Panc1 (cell line): ENCODE measurements at places on chromosomes 3 and 15. TPM values are rescaled to one million over a fixed set of nuclear protein-coding genes. Genes with fewer than 3 reads are reported as not detected.
A peak's percentile ranks its signal among the peaks of the same experiment; 100 is the strongest.

SNTN gene
- total RNA-seq = not detected

FBXO40 gene
- not detected for total RNA-seq

GPR87 gene
- not detected for total RNA-seq

SLC6A11 gene
- total RNA-seq = not detected

C15orf62 gene
- total RNA-seq = 0.33 TPM

P2RY12 gene
- not detected for total RNA-seq

GOLGA8M gene
- total RNA-seq = 0.87 TPM

CLDN1 gene
- 30.9 TPM for total RNA-seq

GRCh38 chr3:23668430-23668904 is 137.3 kb upstream of the UBE2E1 start:
- H3K27ac ChIP-seq = peak overlapping the region; percentile 96
- no peaks in the 10 kb centered on the region for H3K27me3 ChIP-seq
- H3K4me3 ChIP-seq = peak overlapping the region; percentile 13
- DNase-seq = peak; percentile 82
- peaks cover 44% of the 10 kb centered on the region for H3K4me1 ChIP-seq

- H3K4me3 ChIP-seq = no peak overlapping the region
- H3K4me1 ChIP-seq = no peaks in the 10 kb centered on the region
- no peaks in the 10 kb centered on the region for H3K27me3 ChIP-seq
- DNase-seq = no peak
- H3K27ac ChIP-seq = no peak overlapping the region
These were observed 51.5 kb downstream of the TIMP4 start for GRCh38 chr3:12107071-12107713.

- DNase-seq = no peak
- no peaks in the 10 kb centered on the region for H3K4me1 ChIP-seq
- H3K27ac ChIP-seq = no peak overlapping the region
- H3K36me3 ChIP-seq = no peaks in the 10 kb centered on the region
These were observed 215.9 kb downstream of the GBE1 start for GRCh38 chr3:81545572-81545971.

- DNase-seq = no peak
- H3K4me3 ChIP-seq = no peak overlapping the region
- no peaks in the 10 kb centered on the region for H3K4me1 ChIP-seq
These were observed 474.7 kb upstream of the SUCLG2 start for GRCh38 chr3:68129065-68129464.

- no peak overlapping the region for H3K27ac ChIP-seq
- no peak for DNase-seq
- no peaks in the 10 kb centered on the region for H3K4me1 ChIP-seq
These were observed 10.8 kb downstream of the RAD54L2 start for GRCh38 chr3:51549311-51549710.

GRCh38 chr3:117226932-117227331 is 517.4 kb downstream of the TUSC7 start:
- no peak for DNase-seq
- no peak overlapping the region for H3K27ac ChIP-seq
- no peak overlapping the region for H3K4me3 ChIP-seq
- no peaks in the 10 kb centered on the region for H3K36me3 ChIP-seq

DNA sequence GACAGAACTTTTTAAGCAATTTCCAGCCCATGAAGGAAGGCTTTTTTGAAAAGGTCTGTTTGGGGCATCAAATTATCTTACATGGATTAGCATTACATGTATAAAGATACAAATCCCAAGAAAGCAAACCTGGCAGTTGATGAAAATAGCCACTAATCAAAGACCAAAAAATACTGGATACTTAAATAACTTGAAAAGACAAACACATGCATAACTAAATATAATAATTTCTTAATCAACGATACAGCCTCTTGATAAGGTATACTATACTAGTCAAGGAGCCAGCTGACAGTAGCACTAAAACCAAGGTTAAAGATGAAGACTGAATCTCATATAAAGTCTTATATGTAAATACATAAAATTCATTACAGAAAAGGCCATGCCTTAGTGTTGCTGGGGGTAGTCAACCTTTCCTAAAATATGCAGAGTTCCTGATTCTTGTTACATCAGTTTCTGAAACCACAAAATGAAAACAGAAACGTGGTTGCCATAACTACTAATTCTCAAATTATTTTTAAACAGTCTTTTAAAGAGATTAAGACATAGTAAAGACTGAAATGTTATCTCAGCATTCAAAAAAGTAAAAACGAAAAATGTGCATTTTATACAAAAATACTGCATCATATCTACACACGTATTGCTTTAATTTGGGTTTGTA is 2.0 kb downstream of the ANKRD28 start:
- H3K36me3 ChIP-seq = peaks cover 4% of the 10 kb centered on the region; the same call in 1 of the 2 replicates
- no peaks in the 10 kb centered on the region for H3K27me3 ChIP-seq
- peak overlapping the region; percentile 98 for H3K27ac ChIP-seq

GRCh38 chr3:61954097-61954540 is 392.7 kb downstream of the PTPRG start:
- no peak for DNase-seq
- no peaks in the 10 kb centered on the region for H3K36me3 ChIP-seq
- no peaks in the 10 kb centered on the region for H3K27me3 ChIP-seq
- no peak overlapping the region for H3K27ac ChIP-seq
- no peak overlapping the region for H3K4me3 ChIP-seq
- H3K4me1 ChIP-seq = no peaks in the 10 kb centered on the region

DNA sequence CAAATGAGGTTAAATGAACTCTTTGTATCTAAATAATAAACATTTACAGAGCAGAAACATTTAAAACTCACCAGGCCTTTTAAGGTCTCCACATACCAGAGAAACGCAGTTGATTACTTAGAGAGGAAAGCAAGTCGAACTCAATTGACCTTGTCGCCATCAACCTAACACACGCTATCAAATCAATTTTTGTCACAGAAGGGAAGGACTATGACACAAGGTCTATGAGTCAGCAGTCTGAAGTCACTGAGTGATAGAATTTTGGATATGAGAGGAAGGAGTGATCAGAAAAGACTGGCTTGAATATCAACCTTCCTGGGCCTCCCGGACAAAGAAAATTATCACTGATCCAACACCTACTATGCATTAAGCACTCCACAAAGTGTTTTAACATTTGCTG is 514.4 kb upstream of the ZNF385D start:
- no peaks in the 10 kb centered on the region for H3K36me3 ChIP-seq
- no peaks in the 10 kb centered on the region for H3K4me1 ChIP-seq
- H3K27ac ChIP-seq = no peak overlapping the region

DNA sequence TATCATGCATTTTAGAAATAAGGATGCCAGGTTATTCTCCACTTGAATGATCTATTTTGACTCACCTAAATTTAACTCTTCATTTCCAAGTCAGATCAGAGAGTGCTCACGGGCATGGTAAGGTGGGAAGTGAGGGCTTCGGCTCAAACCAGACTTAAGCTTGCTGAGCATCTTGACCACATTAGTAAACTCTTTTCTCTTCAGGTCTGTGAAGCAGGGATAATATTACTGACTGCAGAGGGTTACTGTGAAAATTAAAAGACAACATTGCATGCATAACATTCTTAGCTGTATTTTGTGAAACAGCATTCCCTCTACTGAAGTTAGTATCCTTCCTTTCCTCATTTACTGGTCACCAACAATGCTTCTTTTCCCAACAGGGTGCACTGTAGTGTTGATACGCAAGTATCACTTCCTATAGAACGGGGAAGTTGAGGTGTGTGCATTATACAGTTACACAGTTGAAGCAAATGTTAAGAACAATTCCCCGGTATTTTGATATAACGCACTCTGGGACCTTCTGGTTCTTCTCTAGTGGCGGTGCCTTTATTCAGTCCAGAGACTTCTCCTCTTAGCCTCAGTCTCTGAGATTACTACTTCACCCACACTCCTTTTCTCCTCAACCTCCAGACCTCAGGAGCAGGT is 74.1 kb upstream of the MNS1 start:
- H3K27ac ChIP-seq = no peak overlapping the region
- H3K27me3 ChIP-seq = no peaks in the 10 kb centered on the region

DNA sequence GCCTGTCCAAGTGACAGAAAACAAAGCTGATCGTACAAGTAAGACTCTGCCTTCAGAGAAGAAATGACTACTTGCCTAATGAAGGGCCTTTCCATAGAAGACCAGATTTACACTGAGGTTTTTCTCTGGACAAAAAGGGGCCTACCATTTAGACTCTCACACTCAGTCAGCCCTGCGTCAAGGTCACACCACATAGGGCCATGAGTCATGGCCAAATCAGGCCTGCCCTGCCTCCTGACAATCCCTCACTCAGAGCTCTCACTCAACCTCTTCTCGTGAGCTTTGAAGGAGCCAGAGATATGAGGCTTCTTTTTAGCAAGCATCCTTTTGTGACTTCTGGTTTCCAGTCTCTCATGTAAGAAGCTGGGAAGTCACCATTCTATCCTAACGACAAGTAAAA is 68.1 kb upstream of the NMNAT3 start:
- no peaks in the 10 kb centered on the region for H3K4me1 ChIP-seq
- no peak for DNase-seq
- H3K4me3 ChIP-seq = no peak overlapping the region
- no peak overlapping the region for H3K27ac ChIP-seq
- no peaks in the 10 kb centered on the region for H3K36me3 ChIP-seq

DNA sequence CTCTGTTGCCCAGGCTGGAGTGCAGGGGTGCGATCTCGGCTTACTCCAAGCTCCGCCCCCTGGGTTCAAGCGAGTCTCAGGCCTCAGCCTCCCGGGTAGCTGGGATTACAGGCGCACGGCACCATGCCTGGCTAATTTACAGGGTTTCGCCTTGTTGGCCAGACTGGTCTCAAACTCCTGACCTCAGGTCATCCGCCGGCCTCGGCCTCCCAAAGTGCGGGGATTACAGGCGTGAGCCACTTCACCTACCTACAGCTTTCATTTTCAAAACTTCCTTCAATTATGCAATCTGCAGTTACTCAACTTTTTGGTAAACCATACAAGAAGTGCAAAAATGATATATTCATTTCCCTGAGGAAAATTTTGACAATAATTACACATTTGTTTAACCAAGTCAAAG is 14.0 kb downstream of the NANOGP8 start:
- H3K27ac ChIP-seq = no peak overlapping the region
- no peaks in the 10 kb centered on the region for H3K36me3 ChIP-seq
- H3K27me3 ChIP-seq = no peaks in the 10 kb centered on the region
- H3K4me3 ChIP-seq = no peak overlapping the region

DNA sequence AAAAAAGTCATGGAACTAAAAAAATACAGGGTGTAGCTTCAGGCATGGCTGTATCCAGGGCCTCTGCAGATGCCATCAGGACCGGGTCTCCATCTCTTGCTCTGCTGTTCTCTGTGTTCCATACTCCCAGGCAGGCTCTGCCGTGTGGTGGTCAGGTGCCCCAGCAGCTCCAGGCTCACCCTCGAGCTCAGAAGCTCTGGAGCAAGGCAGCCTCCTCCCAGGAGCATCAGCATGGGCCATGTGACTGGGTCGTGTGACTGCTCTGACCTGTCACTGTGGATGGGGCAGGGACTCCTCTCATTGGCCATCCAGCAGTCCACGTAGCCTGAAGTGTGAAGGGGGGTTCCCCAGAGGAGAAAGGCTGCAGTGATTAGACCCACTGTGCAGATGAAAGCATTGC is 8.5 kb downstream of the FBLN2 start:
- no peak overlapping the region for H3K4me3 ChIP-seq
- H3K27ac ChIP-seq = no peak overlapping the region
- H3K27me3 ChIP-seq = no peaks in the 10 kb centered on the region
- no peak for DNase-seq
- H3K4me1 ChIP-seq = no peaks in the 10 kb centered on the region
